ENCODE measurements at places on chromosomes 6 and 20.

- no peak for DNase-seq
Measured at GRCh38 chr6:137219664-137220252, 573 bp upstream of the IFNGR1 start.

GRCh38 chr6:1678201-1678600, 68.5 kb downstream of the FOXC1 start:
- DNase-seq: no peak

- no peak for DNase-seq
Measured at GRCh38 chr6:157265186-157265585, 58.1 kb downstream of the TMEM242 start.

DNA sequence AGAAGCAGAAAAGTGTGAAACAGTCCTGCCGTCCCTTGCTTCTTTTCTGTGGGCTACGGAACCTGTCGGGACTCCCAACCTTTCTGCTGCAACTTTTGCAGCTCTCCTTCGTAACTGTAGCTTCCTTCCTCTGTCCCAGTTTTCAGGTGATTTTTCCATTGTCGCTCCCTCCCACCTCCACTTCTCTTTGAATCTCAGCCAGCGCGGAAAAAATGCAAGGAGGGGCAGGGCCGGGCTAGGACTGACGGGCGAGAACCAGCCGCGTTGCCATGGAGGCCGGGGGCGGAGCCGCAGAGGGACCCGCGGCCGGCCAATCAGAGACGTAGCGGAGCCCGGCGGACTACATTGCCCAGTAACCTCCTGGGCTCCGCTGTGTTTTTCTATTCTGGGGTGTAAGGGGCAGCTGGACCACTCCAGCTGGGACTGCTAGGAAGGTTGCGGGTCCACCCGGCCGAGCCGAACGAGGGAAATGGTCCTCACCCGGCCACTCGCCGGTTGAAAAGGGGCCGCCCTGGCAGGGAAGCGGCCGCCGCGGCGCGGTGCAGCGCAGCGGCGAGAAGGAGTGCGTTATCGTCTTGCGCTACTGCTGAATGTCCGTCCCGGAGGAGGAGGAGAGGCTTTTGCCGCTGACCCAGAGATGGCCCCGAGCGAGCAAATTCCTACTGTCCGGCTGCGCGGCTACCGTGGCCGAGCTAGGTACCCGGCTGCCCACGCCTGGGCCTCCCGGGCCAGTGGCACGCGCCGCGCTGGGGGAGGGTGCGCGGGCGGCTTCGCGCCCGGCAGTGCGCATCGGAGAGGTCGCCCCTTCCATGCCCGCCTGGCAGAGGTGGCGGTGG, at the start of the genes CYP39A1 and SLC25A27:
CYP39A1 (minus strand) TSS at position 216 of the 836 bp plus-strand sequence. CDS start 236 bp downstream, outside the sequence.
SLC25A27 (plus strand) TSS at position 373 of the 836 bp plus-strand sequence; CDS start at position 591, 218 bp downstream.
- peak; percentile 96 for DNase-seq

GRCh38 chr6:81847866-81848265, 95.4 kb upstream of the TENT5A start:
- DNase-seq: no peak

GRCh38 chr6:140504776-140505175, 1130.3 kb upstream of the CITED2 start:
- no peak for DNase-seq

DNA sequence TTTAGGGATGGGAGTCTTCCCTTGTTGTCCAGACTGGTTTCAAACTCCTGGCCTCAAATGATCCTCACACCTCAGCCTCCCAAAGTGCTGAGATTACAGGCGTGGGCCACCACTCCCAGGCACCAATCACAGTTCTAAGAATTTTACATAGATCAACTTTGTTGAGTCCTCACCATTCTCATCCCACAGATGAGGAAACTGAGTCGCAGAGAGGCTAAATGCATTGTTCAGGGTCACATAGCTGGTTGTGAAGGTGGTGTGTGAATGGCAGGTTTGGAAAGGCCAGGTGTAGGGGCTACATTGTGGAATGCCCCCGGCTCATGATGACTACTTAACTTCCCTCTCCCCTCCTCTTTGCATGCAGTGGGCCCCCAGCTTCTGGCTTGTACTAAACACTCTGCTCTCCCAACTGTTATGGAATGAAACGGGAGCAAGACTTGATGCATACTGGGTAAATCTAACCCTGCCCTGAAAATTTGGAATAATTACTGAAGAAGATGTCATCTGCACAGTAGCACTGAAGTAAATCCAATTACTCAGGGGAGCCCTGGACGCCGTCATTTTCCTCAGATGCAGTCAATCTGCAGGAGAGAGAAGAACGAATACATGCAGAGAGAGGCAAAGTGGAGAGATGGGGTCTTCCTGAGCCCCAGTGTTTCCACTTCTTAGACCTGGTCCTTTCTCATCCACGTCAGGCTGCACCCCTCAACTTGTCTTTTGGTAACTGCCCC, 102.3 kb upstream of the ZNF217 start:
- no peak for DNase-seq

DNA sequence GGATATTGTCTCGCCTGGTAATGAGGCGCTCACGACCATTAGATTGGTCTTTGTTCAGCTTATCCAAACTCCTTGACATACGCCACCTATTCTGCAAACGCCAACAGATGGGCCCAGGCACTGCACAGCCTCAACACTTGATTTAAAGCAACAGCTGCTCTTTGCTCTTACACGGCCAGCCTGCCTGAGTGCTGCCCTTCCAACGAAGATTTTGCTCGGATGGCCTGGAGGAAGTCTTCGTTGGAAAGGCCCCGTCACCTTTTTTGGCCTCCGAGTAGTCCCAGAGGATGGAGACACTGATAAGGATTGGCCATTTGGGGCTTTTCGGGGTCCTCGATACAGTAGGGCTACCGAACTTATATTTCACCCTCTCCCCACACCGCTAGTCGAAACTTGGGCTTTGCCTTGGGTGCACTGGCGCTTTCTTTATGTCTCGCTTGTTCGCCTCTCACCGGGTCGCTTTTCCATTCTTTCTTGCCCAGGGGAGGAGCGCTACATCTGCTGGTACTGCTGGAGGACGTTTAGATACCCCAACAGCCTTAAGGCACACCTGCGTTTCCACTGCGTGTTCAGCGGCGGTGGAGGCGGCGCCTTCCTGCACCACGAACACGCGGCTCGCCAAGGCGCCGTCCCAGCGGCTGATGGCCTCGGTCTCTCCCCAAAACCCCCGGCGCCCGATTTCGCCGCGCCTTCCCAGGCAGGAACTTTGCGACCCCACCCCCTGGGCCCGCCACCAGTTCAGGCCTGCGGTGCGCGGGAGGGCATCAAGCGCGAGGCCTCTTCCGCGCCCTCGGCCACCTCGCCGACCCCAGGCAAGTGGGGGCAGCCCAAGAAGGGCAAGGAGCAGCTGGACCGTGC, 6.1 kb downstream of the PRDM13 start:
- no peak for DNase-seq

DNA sequence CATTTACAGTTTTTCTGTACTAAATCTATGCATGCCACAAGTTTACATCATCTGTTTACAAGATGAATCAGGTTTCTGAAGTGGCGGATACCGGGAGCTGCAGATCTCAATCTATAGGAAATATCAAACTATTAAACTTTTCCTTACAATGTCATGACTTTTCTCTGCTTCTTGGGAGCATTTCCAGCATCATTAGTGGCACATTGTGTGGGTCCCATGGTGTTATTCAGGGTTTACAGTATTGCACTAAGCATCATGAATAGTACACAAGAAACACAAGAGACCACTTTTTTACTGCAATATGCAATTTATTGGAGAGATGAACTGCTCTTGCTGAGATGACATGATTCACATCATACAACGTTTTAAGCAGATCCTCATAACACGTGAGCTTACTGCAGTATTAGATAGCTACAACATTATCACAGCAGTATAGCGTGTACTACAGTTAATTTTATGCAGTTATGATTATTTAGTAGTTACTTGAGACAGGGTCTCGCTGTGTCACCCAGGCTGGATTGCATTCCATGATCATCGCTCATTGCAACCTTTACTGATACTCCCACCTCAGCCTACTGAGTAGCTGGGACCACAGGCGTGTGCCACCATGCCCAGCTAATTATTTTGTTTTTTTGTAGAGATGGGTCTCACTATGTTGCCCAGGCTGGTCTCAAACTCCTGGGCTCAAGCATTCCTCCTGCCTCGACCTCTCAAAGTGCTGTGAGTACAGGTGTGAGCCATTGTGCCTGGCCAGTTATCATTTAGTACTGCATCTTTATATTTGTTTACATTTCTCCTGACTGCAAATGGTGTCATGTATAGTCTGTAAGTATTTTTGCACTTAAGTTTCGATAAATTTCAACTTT, 18.4 kb downstream of the BLTP3A start:
- no peak for DNase-seq

GRCh38 chr6:33896391-33897188, 92.8 kb upstream of the MLN start:
- no peak for DNase-seq

- DNase-seq: no peak
Measured at GRCh38 chr6:157708933-157709332, 114.1 kb upstream of the SNX9 start.

GRCh38 chr6:157128235-157128775, 195.0 kb downstream of the TMEM242 start:
- no peak for DNase-seq

GRCh38 chr6:78324213-78324612, 543.1 kb upstream of the IRAK1BP1 start:
- DNase-seq: no peak

DNA sequence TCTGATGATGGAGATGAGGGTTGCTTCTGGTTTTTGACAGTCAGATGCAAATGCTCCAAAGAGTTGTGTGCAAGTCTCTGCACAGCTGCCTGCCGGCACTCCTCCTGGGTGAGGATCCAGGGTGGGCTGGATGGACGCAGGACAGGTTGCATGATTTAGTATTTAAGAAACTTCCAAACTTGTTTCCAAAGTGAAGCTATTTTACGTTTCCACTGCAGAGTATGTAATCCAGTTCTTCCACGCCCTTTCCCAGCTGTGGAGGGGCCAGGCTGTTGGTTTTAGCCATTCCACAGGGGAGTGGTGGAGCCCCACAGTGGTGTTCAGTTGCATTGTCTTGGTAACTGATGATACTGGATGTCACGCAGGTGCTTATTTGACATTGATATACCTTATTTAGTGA, 157.3 kb downstream of the THBS2 start:
- no peak for DNase-seq

- no peak for DNase-seq
Measured at GRCh38 chr6:16038938-16039337, 89.9 kb upstream of the MYLIP start.

DNA sequence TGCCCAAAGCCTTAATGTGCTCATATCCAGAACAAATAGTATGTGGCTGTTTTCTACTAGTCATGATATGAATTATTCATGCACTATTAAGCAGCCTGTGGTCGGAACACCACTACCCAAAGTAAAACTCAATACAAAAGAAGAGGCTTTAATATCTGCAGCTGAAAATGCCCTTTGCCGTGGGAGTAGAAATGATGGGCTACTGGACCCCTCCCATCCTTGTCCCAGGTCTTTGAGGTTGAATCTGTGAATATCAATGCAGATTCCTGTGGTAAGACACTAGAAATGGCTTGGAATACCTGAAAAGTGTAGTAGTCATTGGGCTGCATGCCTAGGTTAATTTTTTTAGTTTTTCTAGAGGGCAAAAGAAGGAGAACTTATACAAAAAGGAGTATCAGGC, 303.7 kb downstream of the TBC1D7 start:
- DNase-seq: no peak

GRCh38 chr20:7758406-7758805, 181.9 kb downstream of the HAO1 start:
- no peak for DNase-seq

DNA sequence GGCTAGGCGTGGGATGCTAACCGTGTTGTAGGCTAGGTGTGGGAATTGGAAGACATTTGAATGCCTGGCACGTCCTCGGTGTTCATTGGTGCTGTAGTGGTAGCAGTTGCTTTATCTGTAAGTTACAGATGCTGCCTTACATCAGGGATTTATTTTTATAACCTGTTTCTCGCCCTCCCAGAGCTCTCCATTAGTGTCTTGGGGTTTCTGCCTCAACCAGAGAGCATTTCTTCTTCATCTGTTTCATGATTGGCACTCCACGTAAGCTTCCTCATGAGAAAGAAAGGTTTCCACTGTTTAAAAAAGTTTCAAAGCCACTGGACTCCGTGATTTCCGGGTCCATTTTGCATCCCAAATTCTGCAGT, 9.0 kb downstream of the IGF2R start:
- no peak for DNase-seq

DNA sequence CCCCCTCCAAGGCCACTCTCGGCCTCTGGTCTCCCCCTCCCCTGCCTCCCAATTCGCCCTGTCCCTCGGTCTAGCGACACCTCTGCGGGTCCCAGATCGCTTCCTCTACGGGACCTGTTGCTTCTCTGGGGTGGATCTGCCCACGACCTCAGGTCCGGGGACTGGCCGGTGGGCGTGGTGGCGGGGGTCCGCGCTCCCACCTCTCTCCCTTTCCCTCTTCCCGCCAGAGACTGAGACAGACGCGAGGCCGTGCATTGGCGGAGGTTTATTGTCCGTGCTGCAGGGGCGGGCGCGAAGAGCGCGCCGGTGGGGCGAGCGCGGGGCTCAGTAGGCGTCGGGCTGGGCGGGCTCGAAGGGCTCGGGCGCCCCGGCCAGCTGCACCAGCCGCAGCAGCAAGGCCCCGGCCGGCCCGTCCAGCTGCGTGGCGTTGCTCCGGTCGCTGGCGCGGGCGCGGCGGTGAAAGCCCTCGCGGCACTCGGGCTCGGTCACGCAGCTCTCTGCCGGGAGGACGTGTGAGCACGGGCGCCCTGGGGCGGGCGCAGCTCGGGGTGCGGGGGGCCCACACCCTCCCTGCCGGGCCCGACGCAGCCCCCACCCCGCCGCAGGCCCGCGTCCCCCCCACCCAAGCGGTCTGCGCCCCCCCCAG, 2.1 kb downstream of the AVP start:
- peak; percentile 50 for DNase-seq

- no peak for DNase-seq
Measured at GRCh38 chr6:72651174-72651573, 29.3 kb downstream of the KCNQ5 start.

DNA sequence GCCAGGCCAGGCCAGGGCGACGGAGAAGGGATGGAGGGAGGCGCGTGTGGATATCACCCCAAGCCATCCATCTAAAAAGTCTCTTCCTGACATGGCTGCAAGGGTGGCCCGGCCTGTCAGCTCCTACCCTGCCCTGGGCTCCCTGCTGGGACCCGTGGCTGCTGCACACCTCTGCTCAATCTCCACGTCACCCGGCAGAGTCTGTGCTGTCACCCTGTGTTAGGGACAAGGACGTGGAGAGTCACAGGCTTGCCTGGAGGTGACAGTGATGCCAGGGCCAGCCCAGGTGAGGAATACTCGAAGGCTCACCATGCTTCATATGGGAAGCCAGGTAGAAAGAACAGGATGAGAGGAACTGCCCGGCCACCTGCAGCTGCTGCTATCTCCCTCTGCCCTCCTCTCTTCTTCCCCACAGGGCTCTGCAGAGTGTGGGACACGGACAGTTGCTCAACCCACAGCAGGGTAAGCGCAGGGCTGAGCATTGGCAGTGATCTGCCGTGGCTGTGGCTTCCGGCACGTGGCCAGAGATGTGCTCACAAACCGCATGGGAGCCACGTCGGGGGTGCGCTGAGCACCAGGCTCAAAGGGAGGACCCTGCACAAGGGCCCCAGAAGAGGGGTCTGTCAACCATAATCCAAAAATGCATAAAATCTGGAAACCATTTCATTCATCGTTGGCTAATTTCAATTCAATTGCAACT, 214.3 kb downstream of the DLL1 start:
- peak; percentile 4 for DNase-seq
